ENCODE measurements at places on chromosomes 7 and 10.

DNA sequence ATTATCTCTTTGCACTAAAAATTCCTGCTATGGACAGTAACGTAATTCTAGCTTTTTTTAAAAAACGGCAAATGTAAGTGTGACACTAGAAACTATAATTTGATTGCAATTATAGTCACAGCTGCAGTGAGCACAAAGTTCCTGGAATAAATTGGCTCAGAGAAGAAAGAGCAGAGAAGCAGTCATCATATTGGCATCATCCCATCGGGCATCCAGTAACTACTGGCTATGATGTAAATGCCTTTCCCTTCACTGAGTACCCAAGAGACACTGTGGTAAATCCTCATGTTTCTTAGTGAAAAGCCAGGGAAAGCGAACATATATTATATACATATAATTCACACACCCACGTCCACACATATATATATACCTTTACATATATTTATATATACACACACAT is 43.6 kb downstream of the PIP4K2A start:
- DNase-seq: no peak

- no peak for DNase-seq
Observed at GRCh38 chr10:104867966-104868598, 227.0 kb downstream of the SORCS3 start.

DNA sequence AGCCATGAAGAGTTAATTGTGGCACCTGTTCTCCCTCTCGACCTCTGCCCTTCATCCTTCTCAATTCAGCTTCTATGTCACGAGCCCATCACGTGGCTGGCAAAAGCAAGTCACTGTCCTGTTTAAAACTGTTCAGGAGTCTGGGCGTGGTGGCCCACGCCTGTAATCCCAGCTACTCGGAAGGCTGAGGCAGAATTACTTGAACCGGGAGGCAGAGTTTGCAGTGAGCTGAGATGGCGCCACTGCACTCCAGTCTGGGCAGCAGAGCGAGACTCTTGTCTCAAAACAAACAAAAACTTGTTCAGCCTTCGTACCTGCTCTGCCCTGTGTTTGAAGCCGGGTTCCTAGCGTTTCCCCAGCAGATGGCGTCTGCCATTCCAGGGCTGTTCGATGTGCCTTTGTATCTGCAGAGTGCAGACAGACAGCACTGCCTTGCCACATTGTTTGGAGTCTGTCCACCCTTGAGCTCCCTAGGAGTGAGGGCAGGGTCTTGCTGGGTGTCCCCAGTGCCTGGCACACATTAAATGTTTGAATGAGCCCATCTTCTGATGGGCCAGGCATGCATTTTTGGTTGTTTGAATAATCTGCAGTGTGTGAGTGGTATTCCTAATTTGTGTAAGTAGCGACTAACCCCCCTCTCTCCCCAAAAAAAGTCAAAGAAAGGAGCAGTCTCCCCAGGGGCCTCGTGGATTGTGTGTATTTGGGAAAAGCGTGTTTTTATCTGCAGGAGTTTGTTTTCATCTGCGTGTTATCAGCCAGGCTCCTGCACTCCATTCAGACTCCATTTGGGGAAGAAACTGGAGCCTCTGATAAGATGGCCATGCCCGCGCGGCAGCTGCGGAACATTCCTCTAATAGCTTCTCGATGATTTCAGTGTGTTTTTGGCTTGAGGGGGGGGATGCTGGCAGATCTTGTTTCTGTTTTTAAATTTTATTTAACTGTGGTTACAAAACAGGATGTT is 61.2 kb downstream of the DNAJB6 start:
- peak; percentile 48 for DNase-seq

DNA sequence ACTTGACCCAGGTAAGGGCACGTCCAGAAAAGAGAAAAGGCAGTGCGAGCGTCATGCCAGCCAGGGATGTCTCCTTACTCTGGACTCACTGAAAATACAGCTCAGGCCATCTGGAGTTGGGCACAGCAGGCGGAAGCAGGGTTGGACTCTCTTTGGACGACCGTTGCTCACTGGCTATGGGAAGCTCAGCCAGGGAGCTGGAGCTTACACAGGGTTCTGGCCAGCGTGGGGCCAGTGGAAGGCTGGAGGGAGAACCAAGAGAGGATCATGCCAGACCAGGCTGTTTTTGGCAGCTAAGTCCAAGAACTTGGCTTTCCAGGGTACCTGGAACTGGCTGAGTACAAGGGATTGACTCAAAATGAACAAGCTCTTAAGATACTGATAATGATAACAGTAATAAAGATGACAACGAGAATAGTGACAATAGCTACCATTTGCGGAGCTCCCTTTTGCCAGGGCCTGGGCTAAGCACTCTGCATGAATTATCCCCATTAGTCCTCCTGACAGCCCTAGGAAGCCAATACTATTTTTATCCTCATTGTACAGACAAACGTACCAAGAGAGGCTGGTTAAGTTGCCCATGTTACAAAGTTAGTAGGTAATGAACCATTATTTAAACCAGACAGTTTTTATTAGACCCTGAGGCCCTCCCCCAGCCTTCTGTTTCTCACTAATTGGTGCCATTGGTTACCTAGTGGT is 177.6 kb downstream of the PTPN20 start:
- no peak for DNase-seq

All from endothelial cell (in vitro differentiated cells).